CD8-positive, alpha-beta memory T cell (primary cell): ENCODE measurements at places on chromosomes 5 and 9. TPM values are rescaled to one million over a fixed set of nuclear protein-coding genes. Genes with fewer than 3 reads are reported as not detected.

Gene NR2F1-AS1
- total RNA-seq = not detected

Gene PPP1R2B
- total RNA-seq = not detected

Gene PKN3
- total RNA-seq = 7.9 TPM

Gene MUSK
- total RNA-seq = not detected

- H3K27me3 ChIP-seq = no peaks in the 10 kb centered on the region
- no peaks in the 10 kb centered on the region for H3K4me1 ChIP-seq
- DNase-seq = no peak
Observed at GRCh38 chr5:126741361-126741760, 35.6 kb upstream of the LMNB1 start.

GRCh38 chr9:115494393-115494792, 376.4 kb upstream of the TNC start:
- no peaks in the 10 kb centered on the region for H3K27me3 ChIP-seq
- H3K4me1 ChIP-seq = no peaks in the 10 kb centered on the region
- no peaks in the 10 kb centered on the region for H3K36me3 ChIP-seq
- no peak for DNase-seq
- H3K4me3 ChIP-seq = no peak overlapping the region

GRCh38 chr9:122159925-122160246, 178 bp downstream of the MORN5 start:
- peak overlapping the region; percentile 92 for H3K4me3 ChIP-seq
- no peaks in the 10 kb centered on the region for H3K27me3 ChIP-seq
- H3K36me3 ChIP-seq = no peaks in the 10 kb centered on the region
- peak overlapping the region; percentile 91 for H3K27ac ChIP-seq
- DNase-seq = no peak
